ENCODE measurements at places on chromosomes 2 and 18. TPM values are rescaled to one million over a fixed set of nuclear protein-coding genes. Genes with fewer than 3 reads are reported as not detected.

IL36B gene
- total RNA-seq = not detected

DNA sequence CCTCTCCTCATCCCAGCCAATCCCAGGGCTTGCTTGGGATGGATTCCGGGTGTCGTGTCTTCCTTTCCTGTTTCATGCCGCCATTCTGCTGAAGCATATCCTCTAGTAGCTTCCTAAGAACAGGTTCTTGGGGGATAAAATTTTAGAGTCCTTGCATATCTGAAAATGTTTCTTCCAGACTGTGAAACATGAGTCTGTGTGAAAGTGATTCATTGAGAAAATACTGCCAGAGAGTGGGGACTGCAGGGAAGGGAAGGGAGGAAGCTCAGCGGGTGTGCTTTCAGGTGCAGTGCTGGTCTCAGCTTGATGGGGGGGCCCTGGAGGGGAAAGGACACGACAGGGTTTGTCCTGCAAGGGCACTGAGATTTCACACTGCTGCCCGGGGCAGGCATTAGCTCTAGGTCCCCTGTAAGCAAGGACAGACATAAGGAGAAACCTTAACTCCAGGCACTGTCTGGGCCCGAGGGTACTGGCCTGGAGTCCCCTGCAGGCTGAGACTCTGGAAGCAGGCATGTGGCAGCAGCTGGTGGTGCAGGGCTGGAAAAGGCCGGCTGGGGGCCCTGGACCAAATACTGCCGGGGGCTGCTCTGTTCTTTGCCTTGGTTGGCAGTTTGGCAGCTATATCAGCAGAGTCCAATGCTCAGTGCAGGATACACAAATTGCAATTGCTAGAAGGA is 97.6 kb upstream of the HS6ST1 start:
- H3K4me1 ChIP-seq = no peaks in the 10 kb centered on the region
- no peak overlapping the region for H3K4me3 ChIP-seq
- no peaks in the 10 kb centered on the region for H3K27me3 ChIP-seq
- peak; percentile 11 for DNase-seq
- no peaks in the 10 kb centered on the region for H3K36me3 ChIP-seq

- H3K4me1 ChIP-seq = no peaks in the 10 kb centered on the region
- H3K27ac ChIP-seq = no peak overlapping the region
- H3K36me3 ChIP-seq = no peaks in the 10 kb centered on the region
- no peak for DNase-seq
Measured at GRCh38 chr18:63025251-63026090, 294.1 kb downstream of the BCL2 start.

DNA sequence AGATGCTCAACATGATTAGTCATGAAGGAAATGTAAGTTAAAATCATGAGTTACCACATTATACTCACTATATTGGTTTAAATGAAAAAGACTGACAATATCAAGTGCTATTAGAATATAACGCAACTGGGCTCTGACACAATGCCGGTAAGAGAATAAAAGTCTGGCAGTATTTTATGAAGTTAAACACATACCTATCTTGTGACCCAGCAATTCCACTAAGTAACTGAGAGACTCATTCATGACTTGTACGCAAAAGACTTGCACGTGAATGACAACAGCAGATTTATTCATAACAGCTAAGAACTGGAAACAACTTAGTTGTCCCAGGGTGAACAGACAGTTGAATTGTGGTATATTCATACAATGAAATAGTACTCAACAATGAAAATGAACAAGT is 342.1 kb downstream of the SLC4A3 start:
- DNase-seq = no peak
- no peaks in the 10 kb centered on the region for H3K27me3 ChIP-seq
- no peak overlapping the region for H3K4me3 ChIP-seq
- no peaks in the 10 kb centered on the region for H3K4me1 ChIP-seq
- no peaks in the 10 kb centered on the region for H3K36me3 ChIP-seq
- H3K27ac ChIP-seq = no peak overlapping the region

DNA sequence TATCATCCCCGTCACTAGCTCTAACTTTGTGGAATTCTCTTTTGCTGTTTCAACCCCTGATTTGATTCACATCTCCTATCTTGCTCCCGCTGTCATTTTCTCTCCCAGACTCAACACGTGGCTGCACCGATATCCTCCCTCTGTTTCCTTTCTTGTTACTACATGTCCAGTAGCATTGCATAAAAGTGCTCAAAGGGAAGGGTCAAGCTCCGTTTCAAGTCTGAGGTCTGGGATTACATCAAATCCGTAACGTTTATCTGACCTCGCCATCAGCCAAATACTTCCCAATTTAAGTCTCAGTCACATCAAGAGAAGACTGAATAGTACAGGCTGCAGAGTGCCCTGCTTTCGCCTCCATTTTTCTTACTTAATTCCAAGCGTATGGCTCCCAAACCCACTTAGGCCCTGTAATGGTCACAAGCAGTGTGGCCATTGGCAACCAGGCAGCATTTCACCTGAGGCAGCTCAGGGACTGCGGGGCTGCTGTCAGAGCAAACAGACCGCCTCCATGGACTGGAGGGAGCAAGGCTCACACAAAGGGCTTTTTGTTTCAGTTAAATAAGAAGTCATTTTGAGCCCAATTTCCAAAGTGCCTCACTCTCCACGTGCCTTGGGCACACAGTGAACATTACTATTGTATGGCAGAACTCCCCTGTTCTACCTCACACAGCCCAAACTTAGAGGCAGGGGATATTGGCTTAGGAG is 217.8 kb downstream of the BCL11A start:
- H3K27ac ChIP-seq = no peak overlapping the region
- H3K36me3 ChIP-seq = no peaks in the 10 kb centered on the region
- peaks cover 6% of the 10 kb centered on the region for H3K27me3 ChIP-seq
- no peak overlapping the region for H3K4me3 ChIP-seq
- DNase-seq = no peak

DNA sequence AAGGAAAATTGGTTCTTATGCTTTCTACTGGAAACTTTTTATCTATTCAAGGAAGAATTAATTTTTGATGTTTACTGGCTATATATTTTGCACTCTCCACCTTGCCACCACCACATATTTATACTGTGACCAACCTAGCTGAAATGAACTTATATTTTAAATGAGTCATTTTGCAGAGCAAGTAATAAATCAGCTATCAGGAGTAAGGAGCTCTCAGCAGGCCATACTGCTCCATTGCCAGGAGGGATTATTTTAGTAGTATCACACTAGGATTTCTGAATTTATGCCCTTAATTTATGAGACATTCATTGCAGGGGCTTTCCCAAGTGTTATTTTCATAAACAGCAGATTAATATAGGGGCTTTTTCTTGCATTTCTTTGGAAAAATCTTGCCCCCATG is 125.8 kb upstream of the CYP1B1 start:
- no peaks in the 10 kb centered on the region for H3K36me3 ChIP-seq
- peaks cover 45% of the 10 kb centered on the region for H3K27me3 ChIP-seq
- no peak overlapping the region for H3K27ac ChIP-seq
- no peaks in the 10 kb centered on the region for H3K4me1 ChIP-seq

- H3K4me3 ChIP-seq = no peak overlapping the region
- no peak for DNase-seq
- H3K27ac ChIP-seq = no peak overlapping the region
Measured at GRCh38 chr2:169464882-169465281, 14.4 kb upstream of the BBS5 start.

PDE11A gene
- not detected for total RNA-seq

DNA sequence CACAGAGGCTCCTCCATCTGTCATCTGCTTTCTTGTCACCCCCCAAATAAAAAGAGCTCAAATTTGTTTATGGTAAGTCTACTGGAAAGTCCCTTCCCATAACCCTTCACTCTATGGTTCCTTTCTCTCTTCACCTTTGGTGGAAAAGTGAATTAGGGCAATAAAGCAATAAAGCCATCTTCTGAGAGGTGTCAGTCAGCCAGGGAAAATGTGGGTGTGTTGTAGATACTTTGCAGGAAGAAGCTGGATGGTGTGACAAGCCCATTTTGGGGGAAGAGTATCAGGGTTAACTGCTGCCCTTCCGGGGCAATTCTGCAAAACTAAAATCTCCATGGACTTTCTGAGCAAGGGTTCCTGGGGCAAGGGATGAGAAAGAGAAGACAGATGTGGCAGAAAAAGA is 197.9 kb downstream of the SH3BP4 start:
- H3K4me3 ChIP-seq = no peak overlapping the region
- no peaks in the 10 kb centered on the region for H3K36me3 ChIP-seq

DNA sequence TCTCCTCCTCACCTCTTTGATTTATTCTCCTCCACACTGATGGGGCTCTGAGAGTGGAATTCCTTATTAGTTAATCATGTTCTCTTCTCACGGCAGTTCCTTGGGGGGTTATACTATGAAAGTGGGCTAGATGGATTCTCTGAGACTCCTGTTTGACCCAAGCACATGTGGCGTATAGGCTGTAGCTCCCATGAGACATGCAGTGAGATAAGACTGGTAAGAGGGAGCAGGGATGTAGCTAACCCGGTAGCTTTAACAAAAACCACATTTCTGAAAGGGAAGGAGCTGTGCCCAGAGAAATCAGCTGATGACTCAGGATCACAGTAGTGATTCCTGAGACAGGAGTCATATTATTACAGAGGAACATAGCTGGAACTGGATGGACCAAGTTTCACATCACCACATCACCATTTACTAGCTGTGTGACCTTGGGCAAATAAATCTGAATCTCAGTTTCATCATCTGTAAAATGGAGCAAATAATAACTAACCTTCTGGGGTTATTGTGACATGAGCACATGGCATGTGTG is 82.9 kb downstream of the CRIM1 start:
- DNase-seq = no peak
- H3K4me1 ChIP-seq = peaks cover 12% of the 10 kb centered on the region
- H3K27ac ChIP-seq = no peak overlapping the region

- DNase-seq = no peak
- H3K4me3 ChIP-seq = no peak overlapping the region
- H3K27me3 ChIP-seq = no peaks in the 10 kb centered on the region
- no peaks in the 10 kb centered on the region for H3K36me3 ChIP-seq
- no peak overlapping the region for H3K27ac ChIP-seq
Measured at GRCh38 chr2:217337771-217338170, 477.9 kb upstream of the TNP1 start.

DNA sequence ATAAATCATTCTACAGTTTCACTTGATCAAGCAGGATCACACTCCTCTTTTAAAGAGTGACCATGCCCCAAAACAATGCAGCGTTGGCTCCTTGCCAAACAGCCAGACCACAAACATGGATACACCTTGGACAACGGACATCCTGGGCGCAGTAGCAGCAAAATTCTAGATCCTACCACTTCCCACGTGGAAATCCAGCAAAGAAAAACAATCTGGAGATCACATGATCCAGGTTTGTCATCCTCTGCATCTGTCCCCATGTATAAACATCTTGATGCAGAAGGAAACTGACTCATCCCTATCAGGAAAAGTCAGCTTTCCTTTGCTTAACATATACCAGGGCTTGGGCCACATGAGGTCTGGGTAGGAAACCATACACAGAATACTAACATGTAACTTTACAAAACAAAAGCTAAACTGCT is 53.1 kb downstream of the ZNF521 start:
- H3K4me3 ChIP-seq = no peak overlapping the region
- no peaks in the 10 kb centered on the region for H3K36me3 ChIP-seq
- H3K27ac ChIP-seq = no peak overlapping the region
- H3K4me1 ChIP-seq = no peaks in the 10 kb centered on the region
- no peaks in the 10 kb centered on the region for H3K27me3 ChIP-seq

GRCh38 chr2:67448648-67449047 is 51.5 kb downstream of the ETAA1 start:
- no peaks in the 10 kb centered on the region for H3K36me3 ChIP-seq
- no peak overlapping the region for H3K4me3 ChIP-seq
- no peak for DNase-seq
- H3K4me1 ChIP-seq = no peaks in the 10 kb centered on the region

DNA sequence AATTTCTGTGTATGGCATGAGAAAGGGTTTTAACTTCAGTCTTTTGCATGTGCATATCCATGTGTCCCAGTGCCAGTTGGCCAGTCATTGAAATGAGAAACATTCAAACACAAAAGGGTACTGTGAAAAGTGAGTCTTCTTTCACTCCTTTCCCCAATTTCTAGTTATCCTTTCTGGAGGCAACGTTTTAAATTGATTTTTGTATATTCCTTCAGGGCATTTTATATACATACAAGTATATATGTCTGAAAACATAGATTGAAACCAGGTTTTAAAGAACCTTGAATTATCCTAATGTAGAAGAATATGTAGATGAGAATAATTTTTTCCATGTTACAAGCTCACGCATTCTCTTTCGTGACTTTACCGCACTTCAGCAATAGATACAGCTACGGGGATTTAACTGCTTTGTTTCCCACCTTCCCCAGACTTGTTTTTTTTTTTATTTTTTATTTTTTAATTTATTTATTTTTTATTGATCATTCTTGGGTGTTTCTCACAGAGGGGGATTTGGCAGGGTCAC is 18.8 kb downstream of the DDX1 start:
- DNase-seq = no peak
- H3K36me3 ChIP-seq = peaks cover 57% of the 10 kb centered on the region
- no peak overlapping the region for H3K27ac ChIP-seq
- no peaks in the 10 kb centered on the region for H3K4me1 ChIP-seq
- no peak overlapping the region for H3K4me3 ChIP-seq

DNA sequence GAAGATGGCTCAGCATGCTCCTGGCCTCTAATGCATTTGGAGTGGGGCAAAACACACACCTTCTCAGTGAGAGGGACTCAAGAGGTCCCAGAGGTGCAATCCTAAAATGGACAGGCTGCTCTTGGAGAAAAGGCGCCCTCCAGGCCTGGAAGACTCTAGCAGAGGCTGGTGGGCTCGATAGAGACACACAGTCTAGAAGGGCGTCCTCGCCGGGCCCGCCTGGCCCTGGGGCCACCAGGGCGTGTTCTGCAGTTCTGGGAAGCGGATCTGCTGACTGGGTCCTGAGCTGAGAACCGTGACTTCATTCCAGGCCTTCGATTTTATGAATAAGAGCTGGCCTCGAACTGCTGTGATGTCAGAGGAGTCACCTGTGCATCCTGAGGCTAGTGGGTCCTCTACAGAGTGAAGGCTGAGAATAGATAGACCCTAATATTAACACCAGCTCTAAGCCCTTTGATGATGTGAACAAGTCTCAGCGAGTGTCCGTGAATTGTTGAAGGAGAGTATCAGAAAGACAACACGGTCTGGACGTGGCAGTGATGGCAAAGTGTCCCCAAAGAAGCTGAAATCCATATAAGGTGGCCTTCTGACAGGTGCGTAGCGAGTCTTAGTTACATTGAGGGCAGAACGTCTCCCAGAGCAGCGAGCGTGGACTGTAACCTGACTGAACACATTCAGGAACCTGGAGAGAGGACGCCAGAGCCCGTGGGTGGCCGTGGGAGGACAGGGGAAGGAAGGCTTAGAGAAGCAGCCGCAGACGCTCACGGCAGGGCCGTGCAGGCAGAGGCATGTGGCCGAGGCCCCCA is 136.9 kb downstream of the PTGR3 start:
- DNase-seq = no peak
- peak overlapping the region; percentile 100 for H3K27ac ChIP-seq
- no peaks in the 10 kb centered on the region for H3K27me3 ChIP-seq
- H3K36me3 ChIP-seq = peaks cover 16% of the 10 kb centered on the region
- peak overlapping the region; percentile 81 for H3K4me3 ChIP-seq
- peaks cover 37% of the 10 kb centered on the region for H3K4me1 ChIP-seq

DNA sequence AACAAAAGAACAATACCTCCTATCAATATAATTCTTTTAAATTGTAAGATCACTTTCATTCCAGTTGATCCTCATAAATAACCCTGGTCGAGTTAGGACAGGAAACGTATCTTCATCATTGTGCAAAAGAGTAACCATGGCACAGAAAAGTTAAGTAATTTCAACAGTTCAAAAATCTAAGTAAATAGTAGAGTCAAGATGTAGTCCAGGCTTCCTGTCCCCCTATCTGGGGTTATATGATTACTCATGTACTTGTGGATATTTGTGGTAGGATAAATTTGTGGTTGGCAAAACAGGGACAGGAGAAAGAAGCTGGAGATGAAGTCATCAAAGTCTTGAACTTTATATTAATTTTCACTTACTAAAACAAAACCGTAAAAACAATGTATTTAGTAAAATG is 772.6 kb downstream of the TSN start:
- DNase-seq = no peak
- H3K4me1 ChIP-seq = no peaks in the 10 kb centered on the region
- no peak overlapping the region for H3K4me3 ChIP-seq
- no peaks in the 10 kb centered on the region for H3K27me3 ChIP-seq
- no peak overlapping the region for H3K27ac ChIP-seq

All from activated CD4-positive, alpha-beta memory T cell treated with anti-CD3 and anti-CD28 coated beads, Interleukin-2, amount 10 ng/mL, durations not matched to agents 7 days and 5 days (primary cell).